ENCODE measurements at places on chromosomes 2 and 18. TPM values are rescaled to one million over a fixed set of nuclear protein-coding genes. Genes with fewer than 3 reads are reported as not detected.

The CWC22 gene
- total RNA-seq: 9.8 TPM

The ABCG5 gene
- not detected for total RNA-seq

The GALNT14 gene
- total RNA-seq: 1.3 TPM

The SP140 gene
- 0.62 TPM for total RNA-seq

The DRC1 gene
- not detected for total RNA-seq

The TTN gene
- total RNA-seq: 4,414 TPM

The POMC gene
- 1.3 TPM for total RNA-seq

The TMEM37 gene
- total RNA-seq: 1.6 TPM

The CD207 gene
- total RNA-seq: 0.48 TPM

GRCh38 chr2:238910751-238911351, 63.0 kb downstream of the TWIST2 start:
- DNase-seq: no peak

GRCh38 chr18:60090170-60090569, 190.4 kb downstream of the PMAIP1 start:
- no peak for DNase-seq

GRCh38 chr2:196591004-196591403, 48.5 kb upstream of the CCDC150 start:
- no peak for DNase-seq

DNA sequence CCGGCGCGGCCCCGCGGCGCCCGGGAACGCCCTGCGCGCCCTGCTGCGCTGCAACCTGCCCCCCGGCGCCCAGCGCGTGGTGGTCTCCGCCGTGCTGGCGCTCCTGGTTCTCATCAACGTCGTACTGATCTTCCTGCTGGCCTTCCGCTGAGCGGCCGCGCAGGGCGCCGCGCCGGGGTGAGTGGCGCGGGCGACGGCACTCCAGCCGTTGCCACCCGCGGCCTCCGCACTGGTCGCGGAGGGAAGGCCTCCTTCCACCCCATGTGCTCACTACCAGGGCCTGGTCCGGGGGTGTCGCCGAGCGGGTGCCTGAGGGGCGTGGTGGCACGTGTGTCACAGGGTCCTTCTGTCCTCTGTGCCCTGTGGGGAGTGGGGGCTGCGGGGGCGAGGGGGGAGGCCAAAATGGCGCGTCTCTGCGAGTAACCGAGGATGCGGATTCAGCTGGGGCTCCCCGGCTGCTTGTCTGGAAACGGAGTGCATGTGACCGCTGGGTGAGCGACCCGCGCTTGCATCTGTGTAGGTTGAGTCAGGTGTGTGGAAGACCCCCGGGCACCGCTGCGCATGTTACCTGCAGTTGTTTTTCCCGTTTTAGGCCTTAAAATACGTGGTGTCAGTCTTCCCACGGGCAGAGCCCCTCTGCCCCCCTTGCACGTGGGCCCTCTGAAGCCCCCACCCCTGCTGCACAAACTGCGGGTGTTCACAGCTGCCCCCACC, 58.0 kb downstream of the FAM168B start:
- DNase-seq: no peak

DNA sequence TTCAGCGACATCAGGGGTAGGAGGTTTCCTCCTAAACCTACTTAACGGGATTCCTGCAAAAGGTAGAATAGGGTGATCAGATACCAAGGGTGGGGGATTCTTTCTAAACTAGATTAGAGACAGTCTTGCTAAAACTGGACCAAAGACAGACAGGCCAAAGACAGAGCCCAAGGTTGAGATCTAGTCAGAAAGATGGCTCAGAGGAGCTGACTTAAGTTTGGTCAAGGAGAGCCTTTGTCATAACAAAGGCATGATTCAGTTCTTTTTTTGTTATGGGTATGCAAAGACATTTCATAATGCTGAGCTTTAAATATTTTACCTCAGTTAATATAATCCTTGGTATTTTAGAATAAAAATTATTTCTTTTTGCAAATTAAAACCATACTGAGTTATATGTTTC, 17.8 kb upstream of the GPR75 start:
- DNase-seq: no peak

DNA sequence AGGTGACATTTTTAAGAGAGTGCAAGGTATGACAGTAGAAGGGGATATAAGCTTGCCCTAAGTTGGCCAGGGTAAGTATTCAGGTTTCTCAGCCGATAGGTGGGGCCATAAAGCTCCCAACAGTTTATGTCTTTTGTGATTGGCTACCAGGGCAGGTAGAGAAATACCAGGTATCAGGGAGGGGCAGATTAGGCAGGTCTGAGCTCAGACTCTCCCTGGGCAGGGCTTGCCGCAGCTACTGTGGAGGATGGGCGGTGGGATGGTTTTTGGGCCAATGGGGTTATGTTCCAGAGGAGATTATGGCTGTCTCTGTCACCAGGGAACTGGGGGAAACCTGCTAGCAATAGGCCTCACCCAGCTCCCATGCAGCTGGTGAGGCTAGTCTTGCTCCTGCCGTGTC, 211.6 kb downstream of the PTH2R start:
- DNase-seq: no peak

DNA sequence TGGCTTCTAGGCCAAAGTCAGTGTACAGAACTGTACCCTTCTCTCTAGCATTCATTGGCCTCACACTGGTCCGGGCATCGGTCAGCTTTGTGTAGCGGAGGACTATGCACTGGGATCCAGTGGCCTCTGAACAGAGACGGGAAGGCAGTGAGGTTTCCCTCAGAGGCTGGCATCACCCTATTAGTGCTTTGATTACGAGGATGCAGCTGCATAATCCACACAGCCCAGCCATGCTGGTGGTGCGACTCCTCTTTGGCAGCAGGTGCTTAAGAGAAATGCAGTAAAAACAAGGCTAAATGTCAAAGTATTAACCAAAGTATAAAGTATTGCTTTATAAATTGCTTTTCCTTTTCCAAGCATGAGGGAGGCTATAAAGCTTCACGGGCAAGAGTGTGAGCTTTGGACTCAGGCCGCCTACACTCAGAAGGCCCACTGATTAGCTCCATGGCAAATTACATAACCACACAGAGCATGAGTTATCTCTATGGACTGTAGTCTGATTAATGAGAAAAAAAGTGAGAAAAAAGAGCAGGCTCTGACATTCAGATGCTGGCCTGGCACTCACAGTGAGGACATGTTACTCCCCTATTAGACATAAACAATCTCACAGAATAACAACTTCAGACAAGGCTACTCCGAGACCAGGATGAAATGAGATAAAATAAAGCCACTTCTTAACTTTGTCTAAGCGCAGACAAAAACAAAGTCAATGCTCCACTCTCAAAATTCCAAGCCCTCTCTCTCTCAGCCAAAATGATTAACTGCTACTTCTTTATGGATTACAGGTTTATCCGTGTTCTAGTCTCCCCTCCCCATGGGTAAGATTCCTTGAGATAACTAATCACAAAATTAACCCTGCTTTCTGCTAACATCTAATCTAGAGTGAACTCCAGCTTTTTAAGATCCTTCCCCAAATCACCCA, 6.4 kb upstream of the CRYGC start:
- DNase-seq: no peak

DNA sequence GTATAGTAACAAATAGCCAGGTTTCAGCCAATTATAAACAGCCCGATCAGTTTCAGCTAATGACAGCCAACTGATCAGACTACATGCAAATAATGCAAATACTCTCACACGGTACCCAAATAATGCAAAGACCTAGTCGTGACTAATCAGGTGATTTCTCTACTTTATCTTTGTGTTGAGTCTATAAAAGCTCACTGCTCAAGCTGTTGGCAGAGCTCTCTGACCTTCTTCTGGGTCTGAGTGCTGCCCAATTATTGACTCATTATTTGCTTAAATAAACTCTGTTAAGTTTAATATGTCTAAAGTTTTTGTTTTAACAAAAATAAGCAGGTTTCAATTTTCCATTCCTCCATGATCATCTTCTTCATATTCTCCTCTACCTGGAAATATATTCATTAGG, 1971.7 kb downstream of the SUCLG1 start:
- DNase-seq: no peak

- DNase-seq: no peak
Measured at GRCh38 chr2:134216152-134216829, 37.6 kb upstream of the MGAT5 start.

- DNase-seq: no peak
Measured at GRCh38 chr18:27952741-27953140, 224.2 kb downstream of the CDH2 start.

GRCh38 chr18:70663141-70663540, 374.3 kb downstream of the SOCS6 start:
- DNase-seq: no peak

DNA sequence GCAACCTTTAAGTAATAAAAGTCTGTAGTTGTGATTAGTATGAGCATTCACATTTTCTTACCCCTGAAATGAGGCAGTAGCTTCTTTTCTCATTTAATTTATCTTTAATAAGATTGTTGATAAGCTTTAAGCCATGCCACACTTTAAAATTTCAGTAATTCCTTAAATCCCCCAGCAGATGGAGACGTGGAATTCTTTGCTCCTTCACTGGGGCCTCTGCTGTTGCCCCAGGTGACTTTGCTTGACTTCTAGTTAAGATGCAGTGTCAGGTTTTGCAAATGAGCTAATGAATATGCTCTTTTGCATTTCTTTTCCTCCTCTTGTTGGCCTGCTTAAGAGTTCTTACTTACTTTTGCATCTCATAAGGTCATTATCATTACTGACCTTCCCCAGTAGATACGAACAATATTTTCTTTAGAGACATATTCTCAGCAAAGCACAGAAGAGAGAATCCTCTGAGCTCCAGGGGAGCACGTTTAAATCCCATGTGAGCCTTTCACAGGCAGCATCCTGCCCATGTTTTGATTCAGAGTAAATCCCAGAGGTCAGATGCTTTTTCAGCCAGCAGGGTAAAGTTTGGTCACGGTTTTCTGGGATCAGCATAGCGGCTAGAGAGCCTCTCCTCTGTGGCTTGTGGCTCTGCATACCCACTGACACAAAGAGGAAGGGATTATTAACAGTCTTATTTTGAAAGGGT, 222.9 kb downstream of the PTPRM start:
- DNase-seq: no peak

DNA sequence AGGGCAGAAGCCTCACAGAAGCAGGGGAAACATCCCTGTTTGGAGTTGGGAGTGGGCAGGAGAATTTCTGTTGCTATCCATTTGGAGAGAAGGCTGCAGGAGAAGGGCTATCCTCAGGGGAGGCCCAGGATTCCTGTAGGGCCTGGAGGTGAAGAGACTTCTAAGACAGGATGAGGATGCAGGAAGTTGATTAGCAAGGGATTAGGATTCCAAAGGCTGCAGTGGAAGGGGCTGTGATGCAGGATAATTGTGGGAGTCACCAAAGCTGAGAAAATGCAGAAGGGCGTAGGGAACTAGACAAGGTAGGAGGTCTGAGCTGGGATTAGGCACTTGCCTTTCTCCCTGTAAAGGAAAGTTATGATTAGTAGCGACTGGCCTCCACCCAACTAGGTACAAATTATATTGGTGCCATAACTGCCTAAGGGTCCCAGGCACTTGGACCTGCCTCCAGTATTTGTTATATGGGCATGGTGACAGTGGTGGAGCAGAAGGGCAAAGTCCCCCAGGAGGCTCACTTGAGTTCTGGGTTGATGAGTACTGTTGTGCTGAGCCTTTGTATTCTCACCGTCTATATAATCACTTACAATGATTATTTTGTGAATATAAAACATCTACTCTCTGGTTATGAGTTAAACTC, 96.4 kb upstream of the MSTN start:
- DNase-seq: no peak

- DNase-seq: no peak
Measured at GRCh38 chr2:23456396-23456795, 71.4 kb downstream of the KLHL29 start.

GRCh38 chr2:96869281-96869821, 529 bp downstream of the SEMA4C start:
- peak; percentile 88 for DNase-seq

DNA sequence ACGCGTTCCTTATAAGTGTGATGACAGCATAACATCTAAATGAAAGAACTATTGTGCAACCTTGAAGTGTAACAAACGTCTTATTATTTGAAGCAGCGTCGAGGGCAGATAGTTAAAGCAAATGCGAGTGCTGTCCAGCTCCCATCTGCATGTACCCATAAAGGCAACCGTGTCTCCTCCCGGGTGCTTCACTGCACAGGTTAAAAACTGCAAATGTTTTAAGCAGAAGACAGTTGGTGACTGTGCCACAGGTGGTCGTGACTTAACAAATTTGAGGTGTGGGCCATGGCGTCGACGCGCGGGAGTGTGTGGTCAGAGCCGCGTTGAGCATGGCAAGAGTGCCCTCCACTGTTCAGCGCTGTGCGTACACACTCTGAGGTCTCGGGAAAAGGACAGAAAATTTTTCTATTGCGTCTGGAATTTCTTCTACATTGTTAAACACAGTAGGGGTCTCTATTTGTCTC, 6.4 kb downstream of the SALL3 start:
- DNase-seq: no peak

DNA sequence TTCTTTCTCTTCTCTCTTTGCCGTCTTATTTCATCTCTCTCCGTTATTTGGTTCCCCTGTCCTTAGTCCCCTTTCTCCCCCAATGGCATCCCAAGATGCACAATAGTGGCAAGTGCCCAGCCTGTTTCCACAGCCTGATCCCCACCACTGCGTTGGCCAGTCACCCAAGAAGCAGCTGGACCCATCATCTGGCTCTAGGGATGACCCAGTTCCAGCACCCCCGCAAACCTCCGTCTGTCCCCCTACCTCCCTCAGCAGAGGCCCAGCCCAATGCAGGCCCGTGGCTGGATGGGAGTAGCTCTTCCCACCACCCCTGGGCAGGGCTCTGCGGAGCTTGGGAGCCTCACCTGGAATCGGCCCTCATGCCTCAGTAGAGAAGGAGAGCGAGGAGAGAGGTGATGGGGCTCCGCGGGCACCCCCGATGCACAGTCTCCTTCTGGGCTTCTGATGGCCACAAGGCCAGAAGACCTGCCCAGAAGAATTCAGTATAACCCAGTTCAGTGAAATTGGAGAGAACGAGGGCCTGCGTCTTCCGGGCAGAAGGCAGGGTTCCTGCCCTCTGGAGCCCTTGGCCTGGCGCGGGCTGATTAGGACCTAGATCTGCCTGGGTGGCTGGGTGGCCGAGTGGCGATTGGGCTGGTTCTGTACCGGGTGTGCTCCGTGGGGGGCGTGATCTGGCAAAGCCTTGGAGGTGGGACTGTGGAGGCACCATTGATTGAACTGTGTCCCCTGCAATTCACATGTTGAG, 50.9 kb downstream of the RRM2 start:
- DNase-seq: no peak

GRCh38 chr2:232456296-232457120, 555 bp downstream of the ALPI start:
- no peak for DNase-seq

- no peak for DNase-seq
Measured at GRCh38 chr2:6866275-6866671, 566 bp upstream of the CMPK2 start.

All from heart left ventricle (tissue), 16 donors.